ENCODE measurements at places on chromosomes 2 and 18.

GRCh38 chr18:44626236-44626635, 54.5 kb upstream of the SETBP1 start:
- DNase-seq = no peak

GRCh38 chr2:121101093-121101715, 183.8 kb downstream of the TFCP2L1 start:
- no peak for DNase-seq

DNA sequence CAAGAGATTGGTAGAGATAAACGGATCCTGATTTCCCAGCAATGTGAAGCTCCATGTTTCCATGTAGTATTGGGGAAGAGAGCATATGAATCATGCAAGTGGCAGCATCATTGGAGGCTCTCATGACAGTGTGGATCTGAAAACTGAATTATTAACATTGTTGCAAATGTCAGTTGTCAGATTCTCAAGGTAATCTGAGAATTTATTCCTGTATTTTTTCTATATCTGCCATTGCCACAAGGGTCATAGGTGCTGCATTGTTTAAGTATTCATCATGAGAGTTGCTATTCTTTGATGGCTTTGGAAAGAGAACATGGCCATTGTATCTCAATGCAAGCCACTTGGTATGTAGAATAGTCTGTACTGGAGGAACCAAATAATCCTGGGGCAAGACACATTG, 1217.0 kb upstream of the ZEB2 start:
- no peak for DNase-seq

GRCh38 chr2:216012133-216012829, 1.1 kb downstream of the MREG start:
- DNase-seq = no peak

DNA sequence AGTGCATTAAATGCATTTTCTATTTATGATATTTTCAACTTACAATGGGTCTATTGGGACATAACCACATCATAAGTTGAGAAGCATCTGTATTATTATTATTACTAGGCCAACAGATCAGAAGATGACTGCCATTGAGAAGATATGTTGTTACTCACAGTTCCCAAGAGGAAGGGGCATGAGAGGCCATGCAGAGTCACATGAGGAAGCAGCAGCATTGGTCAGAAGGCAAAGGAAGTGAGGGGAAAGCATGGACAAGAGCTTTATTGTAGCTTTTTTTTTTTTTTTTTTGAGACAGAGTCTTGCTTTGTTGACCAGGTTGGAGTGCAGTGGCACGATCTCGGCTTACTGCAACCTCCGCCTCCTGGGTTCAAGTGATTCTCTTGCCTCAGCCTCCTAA, 66.2 kb upstream of the LCLAT1 start:
- DNase-seq = no peak

DNA sequence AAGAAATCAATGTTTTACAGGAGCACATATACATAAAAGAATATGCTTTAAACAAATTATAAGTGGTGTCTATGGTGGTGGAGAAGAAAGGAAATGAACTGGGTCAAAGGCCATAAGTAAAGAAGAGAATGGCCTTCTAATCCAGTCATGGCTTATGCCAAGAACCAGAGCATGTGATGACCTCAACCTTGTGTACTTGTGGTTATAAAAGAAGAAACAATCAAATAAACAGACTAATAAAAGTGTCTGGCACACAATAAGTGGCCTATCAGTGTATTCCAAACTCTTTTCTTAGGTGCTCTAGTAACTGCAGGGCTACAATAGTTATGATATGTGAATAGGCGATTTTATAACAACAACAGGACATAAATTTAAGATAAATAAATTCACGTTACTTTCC, 2.6 kb downstream of the SERPINB11 start:
- no peak for DNase-seq

- DNase-seq = no peak
These were observed 34.7 kb upstream of the REEP1 start for GRCh38 chr2:86372133-86372532.

GRCh38 chr2:118044854-118045253, 31.0 kb upstream of the CCDC93 start:
- no peak for DNase-seq

- DNase-seq = no peak
These were observed 258.4 kb downstream of the LOXHD1 start for GRCh38 chr18:46398625-46399024.

DNA sequence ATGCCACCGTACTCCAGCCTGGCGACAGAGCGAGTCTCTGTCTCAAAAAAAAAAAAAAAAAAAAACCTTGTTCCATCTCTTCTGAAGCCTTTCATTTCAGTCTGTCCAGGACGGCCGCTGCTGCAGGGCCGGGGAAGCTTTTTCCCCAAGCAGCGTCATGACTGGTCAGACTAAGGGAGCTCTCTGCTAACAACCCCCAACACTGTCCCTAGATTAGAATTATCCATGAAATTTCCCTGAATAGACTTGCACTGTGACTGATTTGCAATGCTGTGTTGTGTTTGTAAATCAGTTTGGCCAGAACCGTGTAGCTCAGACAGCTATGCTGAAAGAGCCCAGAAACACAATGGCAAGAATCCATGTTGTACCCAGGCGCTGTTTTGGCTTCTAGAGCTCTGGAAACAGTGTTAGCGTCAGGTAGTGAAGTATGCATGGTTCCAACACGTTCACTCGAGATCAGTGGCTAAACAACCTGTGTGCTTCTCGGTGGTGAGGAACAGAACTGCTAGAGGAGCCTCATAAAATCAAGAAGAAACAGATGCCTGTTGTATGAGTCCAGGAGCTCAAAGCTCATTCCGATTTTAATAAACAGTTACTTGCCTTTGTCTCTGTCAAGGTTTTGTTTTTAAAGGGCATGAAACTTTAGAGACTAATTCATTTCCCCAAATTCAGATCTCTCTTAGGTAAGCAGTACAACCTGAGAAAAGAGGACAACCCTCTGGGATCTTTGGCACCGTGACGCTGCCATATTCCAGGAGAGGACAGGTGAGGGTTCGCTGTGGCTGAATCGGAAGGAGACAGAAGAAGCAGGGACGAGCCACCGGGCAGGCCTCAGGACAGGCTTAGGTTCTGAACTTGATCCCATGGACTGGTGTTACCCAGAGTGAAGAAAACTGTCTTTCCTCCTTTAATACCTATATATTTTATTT, 43.5 kb downstream of the GORASP2 start:
- no peak for DNase-seq

DNA sequence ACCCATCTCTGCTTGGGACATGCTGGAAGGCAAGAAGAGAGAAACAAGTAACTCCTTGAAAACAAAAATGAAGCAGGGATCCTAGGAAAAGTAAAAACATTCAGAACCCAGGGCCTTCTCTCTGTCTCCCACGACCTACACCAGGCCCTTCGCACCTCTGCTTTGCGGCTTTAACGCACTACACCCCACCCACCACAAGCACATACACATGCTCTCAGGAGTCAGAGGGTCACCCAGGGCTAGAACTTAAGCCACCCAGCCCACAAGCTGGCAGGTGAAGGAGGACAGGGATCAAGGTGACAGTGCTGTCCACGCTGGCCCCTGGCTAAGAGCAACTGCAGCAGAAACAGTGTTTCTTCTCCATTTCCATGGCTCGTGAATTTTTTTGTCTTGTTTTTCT, 72.2 kb downstream of the BCL11A start:
- DNase-seq = no peak

- no peak for DNase-seq
These were observed 809.0 kb downstream of the BCL11A start for GRCh38 chr2:59744436-59744835.

DNA sequence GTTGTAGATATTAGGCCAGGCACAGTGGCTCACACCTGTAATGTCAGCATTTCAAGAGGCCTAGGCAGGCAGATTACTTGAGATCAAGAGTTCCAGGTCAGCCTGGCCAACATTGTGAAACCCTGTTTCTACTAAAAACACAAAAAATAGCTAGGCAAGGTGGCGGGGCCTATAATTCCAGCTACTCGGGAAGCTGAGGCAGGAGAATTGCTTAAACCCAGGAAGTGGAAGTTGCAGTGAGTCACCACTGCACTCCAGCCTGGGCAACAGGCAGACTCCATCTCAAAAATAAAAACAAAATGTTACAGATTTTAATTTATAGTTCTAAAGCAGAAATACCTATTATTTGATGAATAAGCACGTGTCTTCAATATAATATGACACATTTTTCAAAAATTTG, 65.6 kb upstream of the UBXN4 start:
- DNase-seq = no peak

- DNase-seq = no peak
These were observed 10.8 kb upstream of the LYPD6B start for GRCh38 chr2:149027590-149028250.

DNA sequence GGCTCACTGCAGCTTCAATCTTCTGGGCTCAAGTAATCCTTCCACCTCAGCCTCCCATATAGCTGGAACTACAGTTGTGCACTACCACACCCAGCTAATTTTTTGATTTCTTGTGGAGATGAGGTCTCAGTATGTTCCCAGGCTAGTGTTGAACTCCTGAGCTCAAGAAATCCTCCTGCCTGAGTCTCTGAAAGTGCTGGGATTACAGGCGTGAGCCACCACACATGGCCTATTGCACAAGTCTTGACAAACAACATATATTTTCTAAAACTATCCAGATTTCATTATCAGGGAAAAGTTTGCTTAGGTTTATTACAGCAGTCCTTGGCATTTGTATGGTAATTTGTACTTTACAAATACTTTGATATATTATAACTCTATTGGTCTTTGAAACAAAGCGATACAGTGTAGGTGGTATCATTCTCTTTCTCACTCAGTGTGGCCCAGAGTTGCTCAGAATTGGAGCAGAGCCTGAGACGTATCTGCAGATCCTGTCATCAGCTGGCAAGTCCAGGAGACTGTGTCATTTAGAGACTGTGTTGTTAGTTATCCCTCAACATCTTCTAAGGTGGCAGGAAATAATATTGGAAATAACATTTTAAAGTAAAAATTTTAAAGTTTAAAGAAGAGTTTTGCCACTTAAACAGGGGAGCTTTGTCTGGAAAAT, 41.4 kb downstream of the PDK1 start:
- no peak for DNase-seq

All from stimulated activated CD8-positive, alpha-beta memory T cell treated with anti-CD3 and anti-CD28 coated beads, Interleukin-4, amount 100 ng/mL, for 1 hour (primary cell).